Pancreas (tissue), 10 donors: ENCODE measurements at places on chromosomes 5 and 9. TPM values are rescaled to one million over a fixed set of nuclear protein-coding genes. Genes with fewer than 3 reads are reported as not detected.

GRCh38 chr5:143284521-143284920, 119.0 kb downstream of the NR3C1 start:
- H3K27me3 ChIP-seq: no peaks in the 10 kb centered on the region
- no peak overlapping the region for H3K4me3 ChIP-seq
- no peaks in the 10 kb centered on the region for H3K4me1 ChIP-seq
- H3K36me3 ChIP-seq: peaks cover 3% of the 10 kb centered on the region
- no peak for DNase-seq

DNA sequence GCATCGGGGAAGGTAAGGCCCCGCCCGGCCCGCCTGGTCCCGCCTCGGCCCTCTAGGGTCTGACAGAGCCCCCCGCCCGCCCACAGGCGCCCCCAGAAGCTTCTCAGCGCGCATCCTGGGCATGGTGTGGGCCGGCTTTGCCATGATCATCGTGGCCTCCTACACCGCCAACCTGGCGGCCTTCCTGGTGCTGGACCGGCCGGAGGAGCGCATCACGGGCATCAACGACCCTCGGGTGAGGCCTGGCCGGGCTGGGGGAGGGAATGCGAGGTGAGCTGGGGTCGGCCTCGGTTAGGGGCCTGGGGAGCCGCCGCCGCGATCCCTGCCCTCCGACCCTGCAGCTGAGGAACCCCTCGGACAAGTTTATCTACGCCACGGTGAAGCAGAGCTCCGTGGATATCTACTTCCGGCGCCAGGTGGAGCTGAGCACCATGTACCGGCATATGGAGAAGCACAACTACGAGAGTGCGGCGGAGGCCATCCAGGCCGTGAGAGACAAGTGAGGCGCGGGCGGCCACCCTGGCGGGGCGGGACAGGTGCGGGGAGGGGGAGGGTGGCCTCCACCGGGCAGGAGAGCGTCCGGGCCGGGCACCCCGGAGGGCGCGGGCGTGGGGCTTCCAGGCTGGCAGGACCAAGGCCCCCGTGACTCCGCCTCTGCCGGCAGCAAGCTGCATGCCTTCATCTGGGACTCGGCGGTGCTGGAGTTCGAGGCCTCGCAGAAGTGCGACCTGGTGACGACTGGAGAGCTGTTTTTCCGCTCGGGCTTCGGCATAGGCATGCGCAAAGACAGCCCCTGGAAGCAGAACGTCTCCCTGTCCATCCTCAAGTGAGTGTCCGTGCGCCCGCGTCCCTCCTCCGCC, 7.1 kb downstream of the LRRC26 start:
- H3K36me3 ChIP-seq: no peaks in the 10 kb centered on the region
- no peak overlapping the region for H3K4me3 ChIP-seq
- peak; percentile 58 for DNase-seq
- H3K27ac ChIP-seq: no peak overlapping the region
- H3K4me1 ChIP-seq: peaks cover 7% of the 10 kb centered on the region

FBP2 gene
- not detected for total RNA-seq

GRCh38 chr9:76452839-76453238, 6.1 kb upstream of the GCNT1 start:
- H3K27ac ChIP-seq: no peak overlapping the region
- peaks cover 6% of the 10 kb centered on the region for H3K4me1 ChIP-seq
- no peak for DNase-seq
- H3K27me3 ChIP-seq: no peaks in the 10 kb centered on the region
- H3K4me3 ChIP-seq: no peak overlapping the region

DNA sequence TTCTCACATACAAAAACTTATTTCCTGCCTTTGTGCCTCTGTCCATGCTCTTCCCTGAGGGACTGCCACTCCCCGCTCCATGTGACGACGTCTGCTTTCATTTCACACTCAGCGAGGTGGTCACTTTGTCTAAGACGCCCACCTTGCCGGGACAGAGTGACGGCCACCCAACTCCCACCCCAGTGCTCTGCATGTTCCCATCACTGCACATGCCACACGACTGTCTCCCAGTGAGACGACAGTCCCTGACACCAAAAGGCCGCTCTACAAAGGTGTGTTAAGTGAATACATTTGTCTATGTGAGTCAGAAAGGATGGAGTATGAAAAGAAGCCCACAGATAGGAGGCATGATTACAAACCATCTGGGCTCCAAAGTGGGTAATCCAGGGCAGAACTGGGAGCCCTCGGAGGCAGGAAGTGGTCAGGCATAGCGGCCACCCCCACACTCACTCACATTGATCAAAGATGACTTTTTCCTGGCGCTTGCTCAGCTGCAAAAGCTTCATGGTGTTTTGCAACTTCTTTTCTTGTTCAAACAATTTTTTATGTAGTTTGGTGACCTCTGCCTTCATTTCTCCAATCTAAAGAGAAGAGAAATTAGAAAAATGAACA, 185.8 kb downstream of the CDK5RAP2 start:
- H3K27ac ChIP-seq: no peak overlapping the region
- peaks cover 8% of the 10 kb centered on the region for H3K36me3 ChIP-seq
- no peak overlapping the region for H3K4me3 ChIP-seq
- H3K4me1 ChIP-seq: no peaks in the 10 kb centered on the region
- H3K27me3 ChIP-seq: no peaks in the 10 kb centered on the region

GRCh38 chr5:173862047-173862477, 26.1 kb upstream of the CPEB4 start:
- no peak for DNase-seq
- peaks cover 9% of the 10 kb centered on the region for H3K4me1 ChIP-seq
- no peak overlapping the region for H3K27ac ChIP-seq
- no peaks in the 10 kb centered on the region for H3K36me3 ChIP-seq

C7 gene
- total RNA-seq: 60.7 TPM

DNA sequence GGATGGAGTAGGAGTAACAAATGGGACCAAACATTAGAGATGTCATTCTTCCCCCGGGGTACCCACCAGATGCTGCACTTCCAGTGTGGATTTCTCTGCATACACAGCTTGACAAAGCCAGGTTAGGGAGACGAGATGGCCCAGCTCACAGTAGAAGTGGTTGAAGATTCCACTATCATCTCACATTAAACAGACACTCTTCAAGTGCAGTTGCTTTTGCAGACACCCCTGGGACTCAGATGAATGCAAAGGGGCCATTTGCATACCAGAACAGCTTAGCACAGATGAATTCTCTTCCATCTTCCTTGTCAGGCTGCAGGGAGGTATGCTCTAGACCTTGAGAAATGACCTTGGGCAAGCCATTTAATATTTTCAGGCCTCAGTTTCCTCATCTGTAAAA, 12.6 kb upstream of the C5orf58 start:
- no peaks in the 10 kb centered on the region for H3K36me3 ChIP-seq
- H3K27me3 ChIP-seq: no peaks in the 10 kb centered on the region
- H3K27ac ChIP-seq: no peak overlapping the region
- no peak overlapping the region for H3K4me3 ChIP-seq

GRCh38 chr9:128065907-128066712, 1.0 kb downstream of the NAIF1 start:
- no peak overlapping the region for H3K27ac ChIP-seq
- peak; percentile 57 for DNase-seq
- H3K36me3 ChIP-seq: peaks cover 6% of the 10 kb centered on the region
- no peaks in the 10 kb centered on the region for H3K27me3 ChIP-seq
- peak overlapping the region; percentile 12 for H3K4me3 ChIP-seq

MEF2C gene
- 4.2 TPM for total RNA-seq

- DNase-seq: no peak
- H3K4me3 ChIP-seq: no peak overlapping the region
- no peaks in the 10 kb centered on the region for H3K36me3 ChIP-seq
- no peak overlapping the region for H3K27ac ChIP-seq
These were observed 165.0 kb downstream of the DROSHA start for GRCh38 chr5:31366941-31367340.

DNA sequence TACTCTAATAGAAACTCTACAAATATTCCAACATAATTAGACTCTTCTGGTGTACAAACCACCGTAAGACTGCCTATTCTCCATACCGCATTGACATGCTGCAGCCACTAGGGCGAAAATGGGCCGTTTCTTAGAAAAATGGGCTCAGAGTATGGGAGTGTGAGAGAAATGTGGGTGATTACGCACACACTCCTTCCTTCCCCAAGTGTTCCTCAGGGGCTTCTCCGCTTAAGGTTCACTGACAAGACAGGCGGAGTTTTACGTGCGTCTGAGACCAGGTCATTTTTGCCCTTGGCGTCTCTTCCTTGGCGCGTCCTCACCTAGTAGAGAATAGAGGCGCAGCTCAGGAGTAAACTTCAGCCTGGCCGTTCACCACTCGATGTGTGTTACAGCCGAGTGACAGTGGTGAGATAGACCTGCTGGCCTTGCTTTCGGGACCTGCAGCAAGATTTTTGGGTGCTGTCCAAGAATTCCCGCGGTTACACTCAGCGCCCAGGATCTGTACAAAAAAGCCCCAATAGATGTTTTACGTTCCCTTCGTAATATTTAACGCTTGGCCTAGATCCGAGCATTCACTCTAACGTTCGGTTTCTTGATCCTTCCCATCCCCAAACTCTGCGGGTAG, 1.8 kb upstream of the NTRK2 start:
- H3K27me3 ChIP-seq: no peaks in the 10 kb centered on the region
- DNase-seq: peak; percentile 25
- peaks cover 3% of the 10 kb centered on the region for H3K4me1 ChIP-seq
- peak overlapping the region; percentile 33 for H3K4me3 ChIP-seq

DNA sequence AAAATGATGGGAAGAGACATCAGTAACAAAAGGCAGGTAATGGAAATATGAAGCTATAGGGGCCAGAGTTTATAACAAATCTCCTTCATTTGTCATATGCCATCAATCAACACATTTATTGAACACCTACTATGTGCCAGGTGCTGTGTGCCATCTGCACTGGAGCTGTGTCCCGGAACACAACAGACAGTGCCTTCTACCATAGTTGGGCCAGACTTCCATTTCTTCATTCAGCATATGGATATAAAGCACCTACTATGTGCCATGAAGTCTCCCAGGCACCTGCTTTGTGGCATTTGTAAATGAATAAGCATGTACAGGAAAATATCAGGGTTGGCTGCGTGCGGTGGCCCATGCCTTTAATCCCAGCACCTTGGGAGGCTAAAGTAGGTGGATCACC, 112.5 kb upstream of the ERCC6L2 start:
- H3K4me3 ChIP-seq: no peak overlapping the region
- no peaks in the 10 kb centered on the region for H3K4me1 ChIP-seq
- H3K27ac ChIP-seq: no peak overlapping the region
- H3K27me3 ChIP-seq: no peaks in the 10 kb centered on the region
- no peaks in the 10 kb centered on the region for H3K36me3 ChIP-seq
- DNase-seq: no peak

- H3K27me3 ChIP-seq: no peaks in the 10 kb centered on the region
- H3K27ac ChIP-seq: no peak overlapping the region
- H3K36me3 ChIP-seq: no peaks in the 10 kb centered on the region
- no peaks in the 10 kb centered on the region for H3K4me1 ChIP-seq
These were observed 312.8 kb downstream of the ARHGAP26 start for GRCh38 chr5:143083006-143083405.

BTNL3 gene
- not detected for total RNA-seq

PRRX2 gene
- total RNA-seq: 0.38 TPM

DNA sequence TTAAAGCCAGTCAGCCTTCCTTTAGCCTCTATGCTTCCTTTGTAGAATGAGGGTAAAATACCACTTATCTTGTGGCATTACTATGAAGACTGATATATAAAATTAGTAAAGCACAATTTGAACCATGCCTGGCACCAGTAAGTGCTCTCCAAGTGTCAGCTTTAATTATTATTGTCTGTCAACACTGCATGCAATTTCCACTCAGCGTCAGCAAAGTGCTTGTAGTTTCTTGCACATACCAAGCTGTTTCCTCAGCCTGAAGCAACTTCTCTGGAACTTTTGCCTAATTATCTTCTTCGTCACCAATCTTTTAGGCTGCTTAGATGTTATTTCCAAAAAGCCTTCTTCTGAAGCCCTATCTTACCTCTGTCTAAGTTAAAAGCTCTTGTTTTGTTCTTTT, 177.3 kb downstream of the CDC42SE2 start:
- H3K4me3 ChIP-seq: no peak overlapping the region
- no peak overlapping the region for H3K27ac ChIP-seq
- H3K36me3 ChIP-seq: peaks cover 2% of the 10 kb centered on the region
- DNase-seq: no peak
- no peaks in the 10 kb centered on the region for H3K4me1 ChIP-seq
- no peaks in the 10 kb centered on the region for H3K27me3 ChIP-seq

GRCh38 chr9:128836509-128837145, 7.0 kb upstream of the SPOUT1 start:
- no peak for DNase-seq
- no peaks in the 10 kb centered on the region for H3K27me3 ChIP-seq
- no peak overlapping the region for H3K27ac ChIP-seq
- H3K4me1 ChIP-seq: no peaks in the 10 kb centered on the region
- no peaks in the 10 kb centered on the region for H3K36me3 ChIP-seq

GPR151 gene
- total RNA-seq: not detected

GRCh38 chr5:1975898-1976765, 93.4 kb upstream of the IRX4 start:
- no peaks in the 10 kb centered on the region for H3K36me3 ChIP-seq
- no peak overlapping the region for H3K4me3 ChIP-seq
- no peak for DNase-seq
- no peak overlapping the region for H3K27ac ChIP-seq

CCDC171 gene
- total RNA-seq: 3.3 TPM

TSSK1B gene
- total RNA-seq: not detected

ARSI gene
- total RNA-seq: 0.63 TPM

DNA sequence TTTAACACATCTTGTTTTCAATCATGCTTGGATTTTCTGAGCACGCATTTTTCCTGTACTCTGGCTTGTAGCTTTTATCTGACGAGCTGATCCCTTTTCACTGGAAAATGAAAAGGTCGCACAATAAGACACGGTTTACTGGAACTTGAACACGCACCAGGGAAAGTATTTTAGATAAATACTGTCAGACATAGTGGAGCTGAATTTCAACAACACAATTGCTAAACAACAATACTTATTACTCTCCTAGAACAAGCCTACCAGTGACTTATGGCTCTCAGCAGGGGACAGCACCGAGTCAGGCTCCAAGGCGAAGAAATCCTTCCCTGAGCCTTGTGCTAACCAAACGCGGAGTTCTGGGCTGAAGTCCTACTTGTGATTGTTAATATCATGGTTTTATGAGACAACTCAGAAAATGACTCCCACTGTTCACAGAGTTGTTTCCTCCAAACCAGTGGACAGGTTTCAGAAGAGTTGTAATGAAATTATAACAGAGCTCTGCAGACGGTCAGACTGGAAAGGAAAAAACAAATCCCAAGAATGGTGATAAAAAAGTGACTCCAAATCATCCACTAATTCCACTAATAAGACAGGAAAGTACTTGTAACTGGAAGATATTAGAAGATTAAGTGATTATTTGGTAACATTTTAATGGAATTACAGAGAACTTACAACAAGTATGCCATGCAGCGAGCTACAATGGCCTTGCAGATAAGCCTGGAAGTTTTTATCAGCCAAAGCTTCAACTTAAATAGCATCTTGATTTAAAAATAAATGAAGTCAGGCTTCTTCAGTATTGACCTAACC, 359.6 kb downstream of the EBF1 start:
- no peaks in the 10 kb centered on the region for H3K4me1 ChIP-seq
- no peaks in the 10 kb centered on the region for H3K36me3 ChIP-seq
- no peak overlapping the region for H3K27ac ChIP-seq
- H3K27me3 ChIP-seq: no peaks in the 10 kb centered on the region
- no peak for DNase-seq
